ENCODE measurements at places on chromosomes 5 and 9.

DNA sequence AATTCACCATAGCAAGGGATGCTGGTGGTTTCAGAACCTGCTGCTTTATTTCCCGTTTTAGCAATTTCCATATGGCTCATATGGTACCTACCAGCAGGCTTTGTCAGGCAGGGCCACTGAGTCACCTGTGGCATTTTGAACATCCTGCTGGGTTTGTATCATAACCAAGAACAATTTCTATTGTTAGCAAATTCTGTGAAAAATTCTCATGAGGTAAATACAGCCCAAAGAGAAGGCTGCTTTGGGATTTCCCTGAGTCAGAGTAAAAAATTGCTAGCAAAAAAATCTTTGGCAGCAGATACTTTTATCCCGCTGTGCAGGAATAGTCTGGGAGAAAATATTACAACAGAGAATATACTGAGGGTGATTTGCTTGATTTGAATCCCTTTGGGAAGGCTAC lies 52.7 kb downstream of the PRR16 start:
- no peak for DNase-seq

GRCh38 chr9:91820949-91821880 lies 128.8 kb downstream of the ROR2 start:
- no peak for DNase-seq

GRCh38 chr5:78798673-78799029 lies 150.1 kb upstream of the LHFPL2 start:
- no peak for DNase-seq

DNA sequence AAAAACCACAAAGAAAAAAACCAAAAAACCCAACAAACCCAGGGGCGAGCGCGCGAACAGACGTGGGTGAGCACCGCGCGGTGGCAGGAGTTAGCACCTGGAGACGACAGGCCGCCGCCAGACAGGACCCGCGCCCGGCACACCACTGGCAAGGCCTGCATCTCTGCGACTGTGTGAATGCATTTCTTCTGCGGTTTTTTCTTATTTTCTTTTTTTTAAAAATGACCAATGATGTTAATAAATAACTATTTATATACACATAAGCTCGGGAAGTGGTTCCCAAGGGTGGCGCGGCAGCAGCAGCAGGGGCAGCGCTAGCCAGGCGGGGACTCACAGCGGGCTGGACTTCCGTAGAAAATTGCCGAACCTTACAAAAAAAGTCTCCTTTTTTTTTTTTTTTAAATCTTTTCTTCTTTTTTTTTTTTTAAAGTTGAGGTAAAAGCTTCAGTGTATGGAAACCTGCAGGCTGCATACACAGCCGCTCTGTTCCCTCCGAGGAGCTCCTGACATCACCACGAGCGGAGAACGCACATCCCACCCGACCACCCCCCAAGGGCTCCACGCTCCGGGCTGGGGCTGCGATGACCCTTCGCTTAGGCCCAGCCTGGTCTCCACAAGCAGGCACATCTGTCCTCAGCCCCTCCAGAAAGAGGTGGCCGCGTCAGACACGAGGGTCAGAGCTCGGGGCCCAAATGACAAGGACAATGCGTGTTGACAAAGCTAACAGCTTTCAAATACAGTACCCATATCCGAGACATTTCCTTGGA lies 7.4 kb downstream of the BRD3OS start:
- DNase-seq = no peak

DNA sequence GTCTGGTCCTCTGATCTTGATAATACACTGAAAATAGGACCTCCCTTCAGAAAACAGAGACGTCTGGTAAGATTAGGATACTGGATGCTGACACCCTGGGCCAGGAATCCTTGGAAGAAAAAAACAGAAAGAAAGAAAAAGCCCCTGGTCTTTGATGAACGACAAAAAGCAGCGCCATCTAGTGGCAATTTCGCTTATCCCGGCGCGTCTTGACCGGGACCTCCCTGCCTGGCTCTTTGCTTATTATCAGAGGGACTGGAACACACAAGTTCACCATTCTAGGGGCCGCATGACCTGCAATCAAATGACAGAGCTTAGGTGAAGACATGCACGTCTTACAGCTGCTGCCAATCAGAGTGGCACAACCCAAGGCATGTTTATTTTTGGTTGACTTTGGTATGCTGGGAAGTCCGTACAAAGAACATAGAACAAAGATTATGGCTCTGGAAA lies 114.9 kb upstream of the NFIB start:
- DNase-seq = peak; percentile 2

DNA sequence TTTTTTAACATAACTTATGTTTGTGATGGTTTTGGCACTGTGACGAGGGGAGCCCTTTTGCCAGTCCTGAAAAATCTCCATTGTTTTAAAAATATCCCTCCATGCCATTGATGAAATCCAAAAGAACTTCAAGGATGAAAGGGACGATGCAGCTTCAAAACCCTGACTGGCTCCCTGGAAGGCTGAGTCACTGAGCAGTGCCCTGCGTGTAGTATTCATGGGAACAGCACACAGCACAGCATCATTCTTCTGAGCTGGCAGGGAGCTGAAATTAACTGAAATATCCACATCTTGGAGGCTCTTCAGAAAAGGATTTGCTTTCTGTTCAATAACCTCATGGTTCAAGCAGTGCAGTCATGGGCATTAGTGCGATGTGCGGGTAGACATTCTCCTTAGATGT lies 29.7 kb downstream of the PDE4D start:
- DNase-seq = no peak

DNA sequence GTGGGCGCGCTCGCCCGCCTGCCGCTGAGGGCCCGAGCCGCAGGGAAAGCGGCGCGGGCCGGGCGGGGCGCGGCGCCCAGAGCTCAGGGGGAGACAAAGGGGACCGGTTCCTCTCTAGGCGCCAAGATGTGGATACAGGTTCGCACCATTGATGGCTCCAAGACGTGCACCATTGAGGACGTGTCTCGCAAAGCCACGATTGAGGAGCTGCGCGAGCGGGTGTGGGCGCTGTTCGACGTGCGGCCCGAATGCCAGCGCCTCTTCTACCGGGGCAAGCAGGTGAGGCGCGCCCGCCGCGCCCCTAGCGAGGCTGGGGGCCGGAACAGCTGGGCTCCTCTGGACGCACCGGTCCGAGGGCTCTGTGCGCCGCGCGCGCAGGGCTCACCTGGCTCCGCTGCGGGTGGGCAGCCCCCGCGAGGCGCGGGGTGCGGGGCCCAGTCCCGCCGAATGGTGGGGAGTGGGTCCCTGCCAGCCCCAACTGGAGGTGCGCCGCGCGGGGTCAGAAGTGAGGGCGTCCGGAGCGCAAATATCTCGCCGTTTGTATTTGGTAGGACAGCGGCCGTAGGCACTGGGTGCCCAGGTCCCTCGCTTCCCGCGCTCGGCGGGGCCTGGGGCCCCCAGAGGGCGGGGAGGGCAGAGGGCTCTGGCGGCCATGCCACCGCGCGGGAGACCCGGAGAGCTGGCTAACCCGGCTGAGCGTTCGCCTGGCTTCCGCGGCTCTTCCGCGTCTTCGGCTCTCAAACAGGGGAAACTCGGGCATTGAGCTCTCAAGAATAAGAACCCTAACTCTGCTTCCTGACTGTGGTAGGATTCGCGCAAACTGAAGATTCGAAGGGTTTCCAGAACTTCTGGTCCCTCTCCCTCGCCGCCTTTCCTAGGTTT lies 607 bp downstream of the UHRF2 start:
- DNase-seq = peak; percentile 9

DNA sequence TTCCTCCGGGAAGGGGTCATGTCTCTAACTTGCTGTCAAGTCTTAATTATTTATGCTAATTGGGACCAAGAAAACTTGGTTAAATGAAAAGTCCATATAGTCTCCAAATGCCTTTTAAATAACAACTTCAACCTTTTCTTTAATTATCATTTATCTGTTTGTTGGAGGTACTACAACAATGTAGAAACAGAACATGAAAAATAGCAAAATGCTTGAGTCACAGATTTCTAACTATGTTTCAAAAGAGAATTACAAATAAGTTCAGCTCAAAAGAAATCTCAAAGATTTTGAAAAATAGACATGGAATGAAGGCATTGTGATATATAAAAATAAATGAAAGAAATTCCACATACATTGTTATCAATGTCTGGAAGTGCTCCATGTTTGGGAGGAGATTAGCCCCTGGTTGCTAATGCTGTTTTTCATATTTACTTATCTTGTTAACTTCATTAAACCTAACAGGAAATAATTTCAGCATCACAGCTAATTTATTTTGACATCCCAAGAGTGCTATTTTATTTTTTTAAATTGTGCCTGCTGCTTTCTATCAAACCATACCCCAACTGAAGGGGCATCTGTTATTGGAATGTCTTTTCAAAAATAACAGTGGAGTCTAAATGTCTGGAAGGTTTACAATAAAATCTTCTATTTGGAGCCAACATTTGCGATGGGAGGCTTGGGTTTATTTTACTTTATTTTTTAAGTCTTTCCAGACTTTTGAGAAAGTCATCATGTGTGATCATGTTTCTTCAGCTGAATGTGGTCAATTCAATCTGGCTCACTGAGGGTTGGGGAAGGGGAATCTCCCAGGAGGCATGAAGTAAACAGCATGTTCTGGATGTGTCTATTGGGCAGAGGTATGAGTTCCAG lies 53.1 kb upstream of the ANKRD55 start:
- no peak for DNase-seq

DNA sequence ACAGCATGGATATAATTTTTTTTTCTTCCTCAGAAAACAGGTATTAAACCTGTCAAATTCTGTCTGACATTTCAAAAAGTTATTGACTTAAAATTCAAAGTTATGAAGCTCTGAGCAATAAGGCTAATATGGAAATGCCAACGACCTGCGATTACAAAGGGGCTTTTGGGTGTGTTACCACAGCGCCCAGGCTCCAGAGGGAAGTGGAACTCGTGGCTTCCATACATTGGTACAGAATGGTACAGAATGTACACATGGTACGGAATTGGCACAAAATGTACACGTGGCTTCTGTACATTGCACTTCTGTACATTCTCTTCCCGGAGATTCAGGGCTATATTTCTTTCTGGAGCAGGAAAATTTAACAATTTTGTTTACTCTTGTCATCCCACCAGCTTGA lies 225.1 kb upstream of the TBCA start:
- DNase-seq = no peak

- no peak for DNase-seq
Observed at GRCh38 chr9:6428940-6429889, 16.2 kb downstream of the UHRF2 start.

DNA sequence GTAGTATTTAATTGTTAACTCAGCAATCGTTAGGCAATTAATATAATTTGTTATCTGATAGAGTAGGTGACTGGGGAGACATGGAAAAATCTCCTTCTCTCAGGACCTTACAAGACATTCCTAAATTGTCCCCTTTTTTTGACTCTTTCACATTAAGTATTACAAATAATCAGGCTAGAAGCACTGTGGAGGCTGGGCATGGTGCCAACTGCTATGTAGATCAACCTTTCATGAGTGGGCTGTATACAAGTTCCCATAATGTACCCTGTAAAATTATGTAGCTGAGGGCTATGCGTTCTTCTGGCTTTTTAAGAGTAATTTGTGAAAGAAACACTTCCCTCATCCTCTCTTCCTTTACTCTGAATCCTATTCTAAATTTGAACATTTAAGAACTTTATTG lies 140.2 kb downstream of the NFIB start:
- no peak for DNase-seq

GRCh38 chr9:136698635-136699246 lies 11.5 kb upstream of the AGPAT2 start:
- no peak for DNase-seq

- DNase-seq = no peak
Observed at GRCh38 chr9:85514256-85514655, 227.5 kb downstream of the AGTPBP1 start.

DNA sequence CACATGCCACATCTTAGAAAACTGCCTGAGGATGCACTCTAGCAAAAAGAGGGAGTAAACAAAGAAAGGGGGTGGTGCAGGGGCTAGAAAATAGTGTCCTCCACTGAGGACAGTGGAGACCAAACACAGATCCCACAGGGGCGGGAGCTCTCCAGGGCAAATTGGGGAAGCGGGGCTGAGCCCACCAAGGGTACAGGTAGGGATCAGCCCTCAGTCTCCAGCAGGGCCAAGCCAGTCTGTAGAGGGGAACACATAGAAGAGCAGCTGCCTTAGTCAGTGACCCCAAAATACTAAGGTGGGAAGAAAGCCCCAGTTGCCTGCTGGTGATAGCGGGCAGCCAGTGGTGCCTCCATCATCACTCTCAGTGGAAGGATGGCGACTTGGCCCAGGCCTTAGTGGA lies 134.0 kb downstream of the ATPSCKMT start:
- DNase-seq = no peak

GRCh38 chr5:172979778-172980177 lies 3.8 kb upstream of the ATP6V0E1 start:
- no peak for DNase-seq

DNA sequence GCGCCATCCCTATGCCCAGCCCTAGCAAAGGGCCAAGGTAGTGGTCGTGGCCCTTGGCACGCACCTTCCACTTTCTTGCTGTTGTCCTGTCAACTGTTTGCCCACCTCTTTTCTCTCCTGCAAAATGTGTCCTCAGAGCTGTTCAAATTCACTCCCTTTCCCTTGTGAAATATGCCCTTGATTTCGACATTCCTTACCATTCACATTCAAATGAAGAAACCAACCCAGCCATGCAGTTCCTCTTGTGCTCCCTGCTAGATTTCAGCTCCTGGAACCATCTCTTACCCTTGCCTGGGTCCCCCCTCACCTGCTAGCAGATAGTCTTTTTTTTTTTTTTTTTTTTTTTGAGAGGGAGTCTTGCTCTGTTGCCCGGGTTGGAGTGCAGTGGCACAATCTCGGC lies 19.6 kb upstream of the HRH2 start:
- DNase-seq = no peak

DNA sequence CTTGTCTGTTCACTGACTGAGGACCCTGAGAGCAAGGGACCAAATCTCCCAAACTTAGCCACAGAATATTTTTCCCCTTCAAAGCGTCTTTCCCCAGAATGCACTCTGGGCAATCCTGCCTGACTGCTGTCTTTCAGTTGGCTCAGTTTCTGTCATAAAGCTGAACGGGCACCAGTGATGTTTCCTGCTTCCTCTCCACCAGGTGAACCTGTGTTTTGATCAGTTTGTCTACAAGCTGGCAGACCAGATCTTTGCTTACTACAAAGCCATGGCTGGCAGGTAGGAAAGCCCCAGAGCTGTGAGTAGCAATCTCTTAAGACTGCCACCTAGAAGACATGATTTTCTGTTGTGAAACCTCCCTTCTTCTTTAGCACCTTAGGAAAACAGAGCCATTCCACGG lies 61.8 kb downstream of the CYFIP2 start:
- no peak for DNase-seq

GRCh38 chr9:106307670-106308069 lies 555.3 kb upstream of the ZNF462 start:
- no peak for DNase-seq

GRCh38 chr5:158084292-158084691 lies 225.3 kb upstream of the CLINT1 start:
- DNase-seq = no peak

- no peak for DNase-seq
Observed at GRCh38 chr9:37914701-37915358, 10.9 kb upstream of the SLC25A51 start.

DNA sequence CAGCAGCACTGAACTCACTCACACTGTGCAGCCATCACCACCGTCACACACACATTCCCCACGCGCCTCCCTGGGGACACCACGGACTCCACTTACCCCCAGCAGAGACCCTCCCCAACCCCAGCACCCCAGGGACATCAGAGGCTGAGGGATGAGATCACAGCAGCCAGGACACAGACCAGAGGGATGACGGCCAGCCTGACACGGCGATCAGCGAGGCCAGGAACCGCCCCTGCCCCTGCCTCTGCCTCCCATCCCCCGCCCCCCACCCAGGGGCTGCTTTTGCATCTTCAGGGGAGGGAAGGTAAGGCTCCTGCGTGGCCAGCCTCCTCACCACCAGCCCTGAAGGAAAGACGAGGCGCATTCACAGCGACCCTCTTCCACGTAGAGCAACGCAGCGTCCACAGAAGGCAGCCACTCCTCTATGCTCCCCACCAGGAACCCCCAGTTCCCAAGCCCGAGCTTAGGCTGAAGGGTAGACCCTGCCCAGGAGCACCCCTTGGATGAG lies 104.5 kb downstream of the VAV2 start:
- no peak for DNase-seq

All from stimulated activated CD8-positive, alpha-beta memory T cell treated with anti-CD3 and anti-CD28 coated beads, Interleukin-4, amount 100 ng/mL, for 1 hour (primary cell).